ENCODE measurements at places on chromosomes 12 and 14. TPM values are rescaled to one million over a fixed set of nuclear protein-coding genes. Genes with fewer than 3 reads are reported as not detected.

DNA sequence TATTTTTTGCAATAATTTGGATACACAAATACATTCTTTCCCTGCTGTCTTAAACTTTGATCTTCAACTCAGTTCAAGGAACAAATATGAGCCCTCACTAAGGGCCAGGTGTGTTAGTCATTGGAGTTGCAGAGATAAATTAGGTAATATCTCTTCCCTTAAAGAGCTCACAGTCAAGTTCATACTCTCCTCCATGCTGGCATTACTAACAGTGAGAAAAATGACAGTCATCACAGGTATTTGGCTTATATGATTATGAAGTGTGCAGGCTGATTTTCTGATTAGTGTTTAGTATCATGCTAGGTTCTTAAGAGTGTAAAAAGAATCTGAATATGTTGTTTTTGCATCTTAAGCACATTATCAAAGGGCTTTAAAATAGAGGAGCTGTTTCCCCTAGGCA is 594.7 kb downstream of the CCER1 start:
- no peak for DNase-seq

DNA sequence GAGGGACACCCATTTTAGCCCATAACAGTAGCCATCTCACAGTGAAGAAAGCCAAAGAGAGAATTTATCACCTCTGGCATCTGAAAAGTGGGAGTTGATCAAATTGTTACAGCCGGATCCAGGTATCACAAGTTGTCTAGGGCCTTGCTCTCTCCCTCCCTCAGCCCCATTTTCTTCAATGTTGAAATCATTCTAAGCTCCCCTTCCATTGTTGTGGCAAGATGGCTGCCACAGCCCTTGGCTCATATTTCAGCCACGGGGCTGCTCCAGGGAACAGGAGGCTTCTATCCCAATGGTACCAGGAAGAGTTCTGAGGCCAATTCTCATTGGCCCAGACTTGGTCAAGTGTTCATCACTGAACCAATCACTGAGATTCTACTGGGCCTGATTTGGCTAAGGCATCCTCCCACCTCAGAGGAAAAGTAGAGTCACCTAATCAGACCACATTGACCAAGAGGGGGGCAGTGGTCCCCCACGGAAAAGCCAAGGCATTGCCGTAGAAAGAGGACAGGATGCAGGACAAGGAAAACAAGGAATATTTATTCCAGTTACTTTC is 106.2 kb downstream of the GPATCH2L start:
- no peak for DNase-seq

Gene CACNA1C
- 4.3 TPM for total RNA-seq

Gene PRR4
- 1.6 TPM for total RNA-seq

Gene SRRM4
- 0.10 TPM for total RNA-seq

GRCh38 chr12:92482599-92482998 is 220.2 kb upstream of the PLEKHG7 start:
- DNase-seq = no peak

DNA sequence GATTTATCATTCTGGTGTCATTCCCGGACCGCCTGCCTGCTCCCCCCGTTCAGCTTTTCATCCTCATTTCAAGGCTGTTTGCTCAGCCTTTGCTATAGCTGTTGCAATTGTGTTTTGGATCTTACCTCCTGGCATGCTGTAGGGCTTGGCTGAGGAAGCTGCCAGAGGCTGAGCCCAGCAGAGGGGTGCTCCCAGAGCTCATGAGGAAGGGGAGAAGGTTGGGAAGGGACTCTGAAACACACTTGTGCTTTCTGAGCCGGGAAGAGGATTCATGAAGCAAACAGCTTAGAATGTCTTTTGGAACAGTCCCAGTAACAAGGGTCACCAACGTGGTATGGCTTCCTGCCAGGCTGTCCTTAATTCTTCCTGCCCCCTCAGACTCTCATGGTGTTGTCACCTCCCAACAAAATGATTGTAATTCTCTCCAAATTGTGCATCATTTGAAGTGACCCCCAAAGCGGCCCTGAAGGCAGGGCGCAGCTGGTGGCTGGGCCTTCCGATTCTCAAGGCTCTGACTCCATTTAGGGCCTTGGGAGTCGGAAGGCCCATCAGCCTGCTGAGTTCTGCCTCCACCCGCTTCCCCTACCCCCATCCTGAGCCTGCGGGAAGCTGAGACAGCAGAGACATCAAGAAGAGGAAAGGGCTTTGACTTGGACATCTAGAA is 111.9 kb upstream of the ARHGAP5 start:
- DNase-seq = no peak

Gene SCFD1
- total RNA-seq = 141 TPM

Gene CIDEB
- total RNA-seq = 7.9 TPM

Gene GARIN6
- not detected for total RNA-seq

Gene TCP11L2
- 61.7 TPM for total RNA-seq

Gene MYH6
- total RNA-seq = 0.30 TPM

Gene RNASE2
- 6.1 TPM for total RNA-seq

Data from skin of body (tissue), 3 donors.